ENCODE measurements at places on chromosomes 4 and X.

DNA sequence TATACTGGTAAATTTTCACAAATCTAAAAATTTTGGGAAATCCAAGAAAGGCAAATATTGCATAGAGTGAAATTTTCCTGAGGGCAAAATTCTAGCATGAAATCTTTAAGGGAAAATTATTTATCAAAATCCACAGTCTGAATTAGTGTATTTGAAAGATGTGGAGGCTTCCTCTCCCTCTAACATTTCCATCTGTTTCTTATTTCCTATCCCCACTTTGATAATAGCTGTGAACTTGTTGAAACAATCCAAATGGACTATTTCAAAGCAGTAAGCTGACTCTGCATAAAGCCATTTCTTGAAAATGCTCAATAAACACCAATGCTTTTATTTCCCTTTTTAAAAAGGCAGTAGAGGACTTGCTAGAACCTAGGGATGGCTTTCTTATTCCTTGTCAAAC, 107.3 kb upstream of the PABPC4L start:
- DNase-seq = no peak

DNA sequence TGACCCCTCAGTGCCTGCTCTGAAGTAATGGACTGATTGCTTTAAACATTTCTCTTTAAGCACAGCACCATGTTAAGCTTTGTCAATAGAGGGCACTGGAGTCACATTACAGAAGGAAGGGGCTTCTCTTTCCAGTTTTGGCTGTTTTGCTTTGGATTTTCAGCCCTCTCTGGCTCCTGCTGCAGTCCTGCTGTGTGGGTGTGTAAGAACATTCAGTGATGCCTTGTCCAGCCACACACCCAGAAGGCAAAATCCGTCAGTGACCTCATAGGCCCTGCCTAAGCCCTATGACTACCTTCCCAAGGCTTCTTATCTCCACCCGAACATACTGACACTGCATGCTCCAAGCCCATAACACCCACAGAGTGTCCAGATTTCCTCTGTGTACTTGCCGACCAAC, 215.3 kb upstream of the CTSO start:
- DNase-seq = no peak

DNA sequence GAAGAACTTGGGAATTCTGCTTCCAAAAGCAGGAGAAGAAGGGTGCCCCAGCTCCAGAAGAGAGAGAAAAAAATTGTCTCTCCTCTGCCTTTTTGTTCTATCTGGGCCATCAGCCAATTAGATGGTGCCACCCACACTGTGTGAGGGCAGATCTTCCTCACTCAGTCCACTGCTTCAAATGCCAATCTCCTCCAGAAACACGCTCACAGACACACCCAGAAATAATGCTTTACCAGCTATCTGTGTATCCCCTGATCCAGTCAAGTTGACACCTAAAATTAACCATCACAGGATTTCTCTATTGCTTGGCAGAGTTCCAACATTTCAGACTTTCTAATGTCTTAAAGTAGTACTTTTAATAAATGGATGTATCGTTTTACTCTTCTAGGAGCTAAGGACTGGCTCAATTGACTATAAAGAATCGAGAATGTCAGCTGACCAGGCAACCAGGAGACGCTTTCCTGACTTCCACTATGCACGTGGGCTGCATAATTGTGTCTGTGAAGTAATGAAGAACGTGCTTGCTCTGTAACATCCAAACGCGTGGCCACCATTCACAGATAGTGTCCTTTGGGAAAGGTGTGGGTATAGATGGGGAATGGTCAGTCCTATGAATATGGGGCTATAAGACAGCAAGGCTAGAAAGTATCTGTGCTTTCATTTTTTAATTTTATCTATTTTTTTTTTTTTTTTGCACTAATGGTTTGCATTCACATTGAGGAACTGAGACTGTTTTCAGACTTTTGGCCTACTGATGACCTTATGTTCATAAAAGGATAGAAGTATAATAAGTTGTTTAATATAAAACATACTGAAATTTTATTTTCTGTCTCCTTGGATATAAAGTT, 9.9 kb upstream of the SMIM20 start:
- no peak for DNase-seq

- peak; percentile 35 for DNase-seq
Observed at GRCh38 chr4:173091362-173091761, 77.2 kb upstream of the GALNT7 start.

- peak; percentile 19 for DNase-seq
Observed at GRCh38 chrX:110699109-110699508, 96.5 kb downstream of the CHRDL1 start.

DNA sequence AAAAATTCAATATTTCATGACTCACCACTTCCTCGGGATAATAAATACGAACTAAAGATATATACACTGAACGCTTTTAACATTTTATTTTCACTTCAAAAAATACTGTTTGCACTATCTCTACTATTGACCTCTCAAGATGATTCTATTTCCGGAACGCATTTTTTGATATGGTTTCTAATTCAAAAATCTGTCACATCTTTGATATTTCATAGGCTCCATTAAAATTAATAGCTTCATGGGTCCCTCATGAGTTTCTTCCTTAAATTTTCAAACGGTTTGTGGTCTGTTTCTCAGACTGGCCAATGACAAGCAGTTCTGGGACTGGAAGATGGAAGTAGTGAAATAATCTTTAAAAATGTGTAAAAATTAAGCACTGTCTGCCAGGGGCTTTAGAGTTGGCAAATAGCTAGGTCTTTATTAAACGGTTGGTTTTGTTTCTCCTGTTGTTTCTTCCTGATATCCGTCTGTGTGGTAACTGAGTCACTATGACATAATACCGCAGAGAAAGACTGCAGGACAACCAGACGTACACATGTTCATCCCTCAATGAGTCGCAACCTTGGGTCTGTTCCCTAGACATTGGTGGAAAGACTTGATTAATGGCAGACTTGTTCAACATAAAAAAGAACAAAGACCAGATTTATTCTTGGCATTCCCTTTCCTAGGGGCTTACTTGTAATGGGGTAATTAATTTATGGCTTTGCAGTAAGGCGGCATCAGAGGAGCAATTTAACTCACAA, 133.8 kb downstream of the PALLD start:
- DNase-seq = no peak

DNA sequence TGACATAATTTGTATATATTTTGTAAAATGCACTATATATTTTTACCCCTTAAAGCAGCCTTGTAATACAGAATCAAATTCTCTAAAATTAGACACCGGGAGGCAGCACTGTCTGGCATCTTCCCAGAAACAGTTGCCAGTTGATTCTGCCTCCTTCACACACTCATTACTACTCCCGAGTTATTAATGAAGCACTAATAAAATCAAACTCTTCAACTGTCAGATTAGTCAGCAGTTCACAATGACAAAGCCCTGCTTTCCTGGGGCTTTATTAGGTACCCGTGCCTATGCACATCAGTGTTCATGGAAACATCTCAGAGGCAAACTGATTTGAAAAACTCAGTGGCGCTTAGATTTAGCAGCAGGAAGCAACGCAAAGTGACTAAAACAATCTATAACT, 103.5 kb upstream of the VEGFC start:
- no peak for DNase-seq

DNA sequence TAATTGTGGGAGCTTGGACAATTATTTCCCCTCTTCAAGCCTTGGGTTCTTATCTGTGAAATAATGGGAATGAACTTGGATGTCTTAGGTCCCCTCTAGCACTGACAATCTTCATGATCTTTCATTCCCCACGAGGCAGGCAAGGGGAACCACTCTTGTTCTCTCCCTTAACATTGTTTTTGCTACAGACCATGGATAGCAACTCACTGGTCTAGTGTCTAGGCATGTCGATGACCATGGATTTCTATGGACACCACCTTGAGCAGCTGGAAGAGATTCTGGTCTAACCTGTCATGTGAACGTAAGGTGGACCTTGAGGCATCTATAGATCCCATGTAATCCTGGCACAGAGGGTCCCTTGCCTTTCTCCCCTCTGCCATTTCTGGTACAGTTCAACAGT, 104.1 kb upstream of the DHX15 start:
- DNase-seq = no peak

DNA sequence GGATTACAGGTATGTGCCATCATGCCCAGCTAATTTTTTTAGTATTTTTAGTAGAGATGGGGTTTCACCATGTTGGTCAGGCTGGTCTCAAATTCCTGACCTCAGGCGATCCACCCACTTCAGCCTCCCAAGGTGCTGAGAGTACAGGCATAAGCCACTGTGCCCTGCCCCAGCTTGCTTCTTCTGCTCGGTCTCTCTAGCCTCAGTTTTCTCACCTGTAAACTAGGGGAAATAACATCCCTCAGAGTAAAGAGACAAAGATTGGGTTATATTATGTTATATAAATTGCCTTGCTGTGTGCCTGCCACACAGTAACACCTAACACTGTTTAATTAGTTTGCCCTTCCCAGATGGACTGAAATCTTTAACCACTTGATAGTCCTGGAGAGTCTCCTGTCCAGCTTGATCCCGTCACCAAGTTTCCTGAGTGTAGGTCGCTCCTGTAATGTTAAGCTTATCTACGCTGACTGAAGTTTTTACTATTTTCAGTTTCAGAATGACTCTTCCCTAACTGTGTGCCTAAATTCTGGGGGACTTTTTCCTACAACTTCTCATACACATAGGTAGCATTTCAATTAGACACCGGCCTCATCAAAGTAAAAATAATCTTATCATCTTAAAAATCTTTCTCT, 412.7 kb upstream of the TENM3 start:
- DNase-seq = no peak

GRCh38 chrX:54181202-54181953, 1.7 kb downstream of the FAM120C start:
- no peak for DNase-seq

GRCh38 chrX:142251680-142252079, 46.6 kb upstream of the MAGEC2 start:
- DNase-seq = no peak

DNA sequence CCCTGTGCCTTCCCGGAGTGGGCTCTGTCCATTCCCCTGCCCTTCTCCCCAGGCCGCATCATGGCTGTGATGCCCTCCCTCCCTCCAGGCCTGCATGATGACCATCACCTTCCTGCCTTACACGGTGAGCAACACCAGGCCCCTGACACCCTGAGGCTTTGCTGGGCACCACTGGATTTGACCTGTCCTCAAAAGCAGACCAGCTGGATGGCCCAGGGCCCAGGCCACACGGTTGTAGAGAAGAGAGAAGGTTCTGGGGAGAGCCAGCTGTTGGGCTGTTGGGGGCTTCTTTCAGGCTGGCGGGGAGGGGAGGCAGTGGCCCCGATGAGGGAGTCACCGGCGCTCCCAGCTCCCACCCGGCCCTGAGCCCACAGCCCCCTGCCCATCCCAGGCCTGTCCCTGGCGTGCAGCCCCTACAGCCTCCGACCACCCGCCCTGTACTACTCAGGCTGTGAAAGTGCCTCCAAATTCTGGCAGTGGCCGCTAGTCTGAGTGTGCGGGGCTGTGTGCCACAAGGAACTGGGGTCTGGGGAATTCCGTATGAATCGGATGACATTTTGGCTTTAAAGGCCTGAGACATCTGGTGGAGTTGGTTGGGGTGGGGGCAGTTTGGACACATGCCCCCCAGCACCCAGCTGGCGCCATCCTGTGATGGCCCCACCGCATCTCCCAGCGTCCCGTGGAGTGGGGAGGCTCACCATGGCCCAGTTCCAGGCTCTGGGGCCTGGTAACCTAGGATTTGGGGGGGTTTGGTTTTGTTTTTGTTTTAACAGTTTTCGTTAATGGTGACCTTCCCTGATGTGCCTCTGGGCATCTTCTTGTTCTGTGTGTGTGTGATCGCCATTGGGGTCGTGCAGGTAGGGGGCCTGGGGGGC, 19.6 kb downstream of the TMEM175 start:
- no peak for DNase-seq

DNA sequence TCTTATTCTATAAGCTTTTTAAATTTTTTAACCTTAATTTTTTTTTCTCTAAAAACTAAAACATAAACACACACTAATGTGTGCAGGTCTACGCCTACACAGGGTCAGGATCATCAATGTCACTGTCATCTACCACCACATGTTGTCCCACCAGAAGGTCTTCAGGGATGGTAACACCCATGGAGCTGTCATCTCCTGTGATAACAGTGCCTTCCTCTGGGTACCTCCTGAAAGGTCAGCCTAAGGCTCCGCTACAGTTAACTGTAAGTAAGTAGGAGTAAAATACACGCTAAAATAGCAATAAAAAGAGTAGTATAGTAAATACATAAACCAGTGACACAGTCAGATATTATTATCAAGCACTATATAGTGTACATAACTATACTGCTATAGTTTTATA, 45.9 kb upstream of the GPRIN3 start:
- DNase-seq = no peak

DNA sequence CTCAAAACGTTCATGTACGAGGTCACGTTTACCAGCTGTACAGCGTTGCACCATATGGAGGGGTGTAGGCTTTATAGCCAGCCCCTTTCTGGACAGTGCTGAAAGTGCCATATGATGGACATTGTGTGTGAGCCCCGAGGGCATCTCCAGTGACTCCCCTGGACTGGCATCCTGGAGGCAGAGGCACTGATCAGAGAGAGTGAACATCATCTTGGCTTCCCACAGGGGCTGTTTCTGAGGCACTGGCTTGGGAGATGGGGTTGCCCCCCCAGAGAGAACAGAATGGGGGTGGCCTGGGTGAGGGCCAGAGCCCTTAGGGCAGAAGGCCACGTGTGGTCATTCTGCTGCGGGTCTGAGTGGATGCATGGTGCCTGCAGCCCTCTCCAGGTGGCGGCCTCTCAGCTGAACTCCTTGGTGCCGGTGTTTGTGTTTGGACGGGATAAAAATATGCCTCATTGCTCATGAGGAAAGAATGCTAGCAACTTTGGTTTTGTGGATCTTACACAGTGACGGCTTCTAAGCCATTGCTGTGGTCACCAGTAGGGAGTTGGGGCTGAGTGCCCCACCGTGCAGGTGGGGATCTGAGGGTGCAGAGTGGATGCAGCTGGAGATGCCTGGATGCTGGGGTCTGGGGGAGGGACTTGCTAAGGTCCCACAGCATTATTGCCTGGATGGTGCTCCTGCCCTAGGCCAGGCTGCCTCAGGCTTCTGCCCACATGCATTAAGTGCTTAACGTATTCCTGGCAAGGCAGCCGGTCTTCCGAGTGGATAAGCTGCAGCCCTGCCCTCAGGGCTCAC, 3.4 kb downstream of the WFS1 start:
- DNase-seq = no peak

- no peak for DNase-seq
Observed at GRCh38 chr4:46316215-46316614, 73.7 kb downstream of the GABRA2 start.

DNA sequence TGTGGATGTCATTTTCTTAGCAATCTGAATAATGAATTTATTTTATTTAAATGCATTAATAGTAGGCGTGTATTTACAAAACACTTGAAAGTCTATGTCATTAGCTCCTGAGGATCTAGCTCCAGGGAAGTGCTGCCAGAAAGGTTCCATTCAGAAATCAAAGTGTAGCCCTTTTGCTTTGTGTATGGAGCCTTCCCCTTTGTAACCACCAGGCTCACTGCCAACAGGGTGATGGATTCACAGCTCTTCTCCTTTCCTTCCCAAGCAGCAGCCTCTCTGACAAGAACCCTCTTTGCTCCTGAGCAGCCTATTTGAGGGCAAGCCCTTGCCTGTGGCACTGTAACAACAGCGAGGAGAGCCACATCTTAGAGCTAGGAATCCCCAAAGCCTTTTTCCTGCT, 286.0 kb upstream of the RASGEF1B start:
- no peak for DNase-seq

- DNase-seq = no peak
Observed at GRCh38 chr4:138562544-138562991, 320.4 kb upstream of the SLC7A11 start.
